ENCODE measurements at places on chromosomes 2 and 18.

- no peak for DNase-seq
These were observed 262.0 kb downstream of the MREG start for GRCh38 chr2:215751200-215751910.

DNA sequence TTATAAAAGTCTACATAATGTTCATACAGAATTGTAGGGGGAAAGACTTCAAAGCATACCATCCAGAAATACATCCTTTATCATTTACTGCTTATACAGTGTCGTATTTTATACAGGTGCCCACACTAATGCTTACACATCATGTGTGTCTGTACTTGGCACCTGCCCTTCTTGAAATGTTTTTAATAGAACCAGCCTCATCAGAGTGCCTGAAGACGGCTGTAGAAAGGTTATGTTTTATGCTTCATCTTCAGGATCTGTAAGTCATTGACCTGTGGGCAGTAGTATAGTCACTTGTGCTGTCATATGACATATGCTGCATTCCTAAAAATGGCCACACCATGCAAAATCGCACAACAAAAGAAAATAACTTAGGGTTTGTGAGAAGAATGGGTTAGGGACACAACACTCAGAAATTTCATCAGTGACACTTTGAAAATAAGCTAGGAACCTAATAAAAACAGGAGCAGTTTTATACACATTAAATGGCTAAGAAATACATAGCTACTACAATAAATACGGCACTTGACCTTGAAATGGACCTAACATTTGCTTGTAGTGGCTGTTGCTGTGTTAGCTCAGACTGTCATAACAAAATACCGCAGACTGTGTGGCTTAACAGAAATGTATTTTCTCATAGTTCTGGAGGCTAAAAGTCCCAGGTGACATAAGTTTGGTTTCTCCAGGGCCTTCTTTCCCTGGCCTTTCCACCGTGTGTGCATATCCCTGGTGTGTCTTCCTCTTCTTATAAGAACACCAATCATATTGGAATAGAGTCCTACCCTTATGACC is 112.6 kb downstream of the CERS6 start:
- DNase-seq: no peak

DNA sequence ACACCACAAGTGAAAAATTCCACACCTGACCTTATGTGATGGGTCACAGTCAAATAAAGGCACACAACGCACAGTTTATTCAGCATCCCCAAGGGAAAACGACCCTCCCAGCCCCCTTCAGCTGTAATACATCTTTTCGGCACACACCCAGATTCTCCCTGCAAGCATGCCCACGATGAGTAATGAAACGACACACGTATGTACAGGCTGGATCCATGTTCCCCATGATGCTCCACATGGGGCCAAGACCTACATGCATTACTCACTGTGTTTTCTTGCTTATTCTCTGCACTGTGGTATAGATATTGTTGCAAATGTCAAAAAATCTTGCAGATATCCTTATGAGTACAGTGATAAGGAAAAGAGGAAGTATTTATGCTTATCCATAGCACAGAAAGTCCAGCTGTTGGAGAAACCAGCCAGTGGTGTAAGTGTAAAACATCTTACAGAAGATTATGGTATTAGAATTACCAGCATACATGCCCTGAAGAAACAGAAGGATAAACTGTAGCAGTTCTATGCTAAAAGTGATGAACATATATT is 32.5 kb upstream of the SGPP2 start:
- DNase-seq: no peak

GRCh38 chr18:2794159-2794558 is 52.6 kb upstream of the EMILIN2 start:
- DNase-seq: no peak

GRCh38 chr2:39648580-39648979 is 17.1 kb upstream of the TMEM178A start:
- no peak for DNase-seq

- DNase-seq: no peak
These were observed 198.3 kb downstream of the PIEZO2 start for GRCh38 chr18:10950876-10951630.

- no peak for DNase-seq
These were observed 727 bp downstream of the ZFAND2B start for GRCh38 chr2:219207134-219207883.

DNA sequence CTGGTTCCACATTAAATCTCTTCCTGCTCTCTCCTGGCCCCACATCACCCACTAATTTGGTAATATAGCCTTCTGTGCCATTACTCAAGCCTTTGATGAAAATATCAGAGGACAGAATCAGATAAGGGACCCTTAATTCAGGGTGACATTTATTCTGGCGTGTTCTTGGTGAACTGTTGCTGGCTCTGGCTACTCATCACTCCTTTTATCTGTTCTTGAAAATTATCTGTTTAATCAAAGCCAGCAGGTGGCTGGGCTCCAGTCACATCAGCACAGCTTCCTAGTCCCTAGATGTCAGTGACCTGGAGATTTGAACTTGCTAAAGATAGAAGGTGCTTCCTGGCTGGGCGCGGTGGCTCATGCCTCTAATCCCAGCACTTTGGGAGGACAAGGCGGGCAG is 26.9 kb upstream of the SLC35F6 start:
- DNase-seq: no peak

GRCh38 chr2:112335600-112335999 is 60.2 kb downstream of the ZC3H6 start:
- no peak for DNase-seq

- no peak for DNase-seq
These were observed 488.9 kb downstream of the MBD2 start for GRCh38 chr18:53735526-53735925.

DNA sequence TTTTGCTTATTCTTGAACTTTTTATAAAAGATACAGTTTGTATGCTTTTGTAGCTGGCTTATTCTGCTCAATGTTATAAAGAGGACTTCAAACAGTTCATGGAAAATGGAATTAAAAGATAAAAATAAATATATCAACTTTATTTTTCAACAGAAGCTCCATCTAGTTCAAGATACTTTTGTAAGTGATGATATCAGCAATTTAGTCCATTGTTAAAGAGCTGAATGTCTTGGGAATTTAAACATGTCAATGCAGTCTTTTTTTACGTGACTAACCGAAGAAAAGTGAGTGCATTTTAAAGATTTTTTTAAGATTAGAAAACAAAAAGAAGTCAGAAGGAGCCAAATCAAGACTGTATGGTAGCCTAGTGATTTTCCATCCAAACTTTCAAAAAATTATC is 85.4 kb upstream of the CHST9 start:
- DNase-seq: no peak

DNA sequence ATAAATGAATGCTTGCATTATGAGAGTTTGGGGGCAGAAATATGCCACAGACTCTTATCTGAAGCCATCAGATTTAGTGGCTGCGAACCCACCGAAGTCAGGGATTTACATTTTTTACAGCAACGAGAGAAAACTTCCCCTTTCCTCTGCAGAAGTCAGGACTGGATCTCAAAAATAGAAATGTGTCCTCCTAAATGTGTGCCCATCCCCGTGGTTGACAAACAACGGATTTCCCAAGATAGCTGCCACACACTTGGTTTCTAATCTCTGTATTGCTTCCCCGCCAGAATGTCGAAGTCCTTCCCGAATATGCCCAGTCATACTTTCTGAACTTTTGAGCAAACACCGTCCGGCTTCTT is 879 bp upstream of the ADAM23 start:
- no peak for DNase-seq

DNA sequence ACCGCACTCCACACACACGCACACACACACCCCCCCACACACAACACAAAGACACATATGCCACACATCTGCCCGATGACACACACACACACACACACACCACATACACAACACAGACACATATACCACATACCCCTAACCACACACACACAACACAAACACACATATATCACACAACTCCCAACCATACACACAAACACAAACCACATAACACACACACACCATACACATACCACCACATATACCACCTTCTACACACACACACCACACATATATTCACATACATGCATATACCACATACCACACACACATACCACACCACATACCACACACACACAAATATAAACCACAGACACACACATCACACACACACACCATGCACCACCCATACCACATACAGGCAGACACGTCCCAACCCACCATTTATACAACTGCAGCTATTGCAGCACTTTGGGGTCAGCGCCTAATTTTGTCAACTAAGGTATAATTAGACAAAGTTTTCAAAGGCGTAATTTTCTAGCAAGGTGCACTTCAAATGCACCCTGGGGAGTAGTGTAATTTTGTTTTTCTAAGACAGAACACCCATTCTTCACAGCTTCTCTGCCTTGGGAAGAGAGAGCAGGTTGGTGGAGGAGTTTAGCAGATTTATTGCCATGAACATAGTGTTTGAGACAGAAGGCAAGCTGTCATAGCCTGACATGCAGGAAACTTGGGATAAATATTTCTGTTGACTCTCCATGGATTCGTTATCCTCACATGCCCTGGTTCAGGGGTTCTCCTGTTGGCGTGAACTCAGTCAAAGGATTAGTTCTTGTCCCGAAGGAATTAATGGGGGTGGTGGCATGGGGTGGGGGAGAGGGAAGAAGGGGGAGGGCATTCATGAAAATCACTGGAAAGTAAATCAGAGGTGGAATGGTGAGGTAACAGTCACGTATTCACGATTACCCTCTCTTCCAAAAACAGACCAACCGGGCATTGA is 416.1 kb downstream of the LPIN1 start:
- DNase-seq: no peak

GRCh38 chr2:239251971-239252370 is 148.8 kb downstream of the HDAC4 start:
- no peak for DNase-seq

DNA sequence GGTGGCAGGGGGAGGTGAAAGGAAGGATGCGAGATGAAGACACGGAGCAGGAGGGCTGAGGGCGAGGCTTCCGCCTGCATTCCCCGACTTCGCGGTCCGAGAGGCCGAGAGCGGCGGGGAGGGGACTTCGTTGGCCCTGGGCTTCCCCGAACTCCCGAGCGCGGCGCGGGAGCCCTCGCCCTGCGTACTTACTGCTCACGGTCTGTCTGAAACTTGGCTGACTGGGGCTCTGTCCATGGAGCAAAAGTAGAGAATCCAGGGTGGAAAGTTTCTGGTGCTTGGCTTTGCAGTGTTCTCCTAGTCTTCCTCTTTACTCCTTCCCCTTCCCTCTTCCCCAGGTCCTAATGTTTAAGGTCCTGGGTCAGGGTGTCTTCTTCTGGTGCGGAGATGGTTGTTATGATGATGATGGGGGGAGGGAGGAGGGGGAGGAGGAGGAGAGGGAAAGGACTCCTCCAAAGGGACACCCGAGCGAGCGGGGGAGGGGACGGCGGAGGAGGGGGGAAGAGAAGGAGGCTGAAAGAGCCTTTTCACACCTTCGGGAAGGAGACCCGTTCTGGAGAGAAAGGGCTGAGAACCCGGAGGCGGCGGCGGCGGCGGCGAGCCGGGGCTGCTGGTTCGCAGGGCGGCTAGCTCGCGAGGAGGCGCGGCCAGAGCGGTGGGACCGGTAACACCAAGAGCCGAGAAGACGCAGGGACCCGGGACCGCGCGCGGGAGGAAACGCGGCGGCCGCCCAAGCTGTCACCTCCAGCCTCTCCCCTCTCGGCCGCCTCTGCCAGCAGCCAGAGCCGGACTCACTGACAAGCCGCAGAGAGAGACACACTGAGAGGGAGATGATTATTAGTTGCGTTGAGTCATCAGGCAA is at the start of gene SATB2:
Gene SATB2, minus strand, starts transcription at position 793 of the 862 bp plus-strand sequence. CDS start 1,902 bp downstream, outside the sequence.
- peak; percentile 30 for DNase-seq

DNA sequence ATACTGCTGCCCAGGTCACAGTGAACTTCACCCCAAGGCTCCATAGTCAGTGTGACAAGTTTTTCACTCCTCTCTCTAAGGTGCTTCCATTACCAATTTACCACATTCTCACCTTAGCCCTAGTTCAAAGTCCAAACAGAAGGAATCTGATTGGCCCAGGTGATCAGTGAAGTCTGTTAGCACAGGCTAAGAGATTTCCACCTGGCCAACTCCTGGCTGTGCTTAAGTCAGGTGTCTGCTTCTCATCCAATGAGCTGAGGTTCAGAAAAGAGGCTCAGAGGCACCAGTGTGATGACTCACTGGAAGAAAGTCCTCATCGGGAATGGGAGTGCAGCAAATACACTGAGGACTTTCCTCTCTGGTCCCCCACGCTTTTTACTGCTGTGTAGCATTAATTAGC is 164.4 kb upstream of the MGAT5 start:
- no peak for DNase-seq

DNA sequence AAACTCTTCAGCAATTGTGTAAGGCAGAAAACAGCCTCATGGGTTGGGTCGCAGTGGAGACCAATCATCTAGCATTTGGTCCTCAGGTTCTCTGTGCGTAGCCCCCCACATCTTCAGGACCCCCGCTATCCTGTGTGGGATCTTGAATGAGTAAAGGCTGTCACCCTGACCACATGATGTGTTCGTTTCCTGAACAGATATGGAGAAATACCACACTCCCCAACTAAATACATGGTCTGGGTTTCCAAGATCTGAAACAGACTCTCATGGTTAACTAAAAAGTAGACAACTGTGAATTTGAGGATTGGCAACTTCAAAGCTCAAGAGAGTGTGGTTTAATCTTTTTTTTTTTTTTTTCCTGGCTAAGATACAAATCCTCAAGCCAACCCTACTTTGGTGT is 23.2 kb downstream of the DOCK10 start:
- DNase-seq: no peak

- no peak for DNase-seq
These were observed 14.4 kb upstream of the RPE start for GRCh38 chr2:209988010-209988409.

DNA sequence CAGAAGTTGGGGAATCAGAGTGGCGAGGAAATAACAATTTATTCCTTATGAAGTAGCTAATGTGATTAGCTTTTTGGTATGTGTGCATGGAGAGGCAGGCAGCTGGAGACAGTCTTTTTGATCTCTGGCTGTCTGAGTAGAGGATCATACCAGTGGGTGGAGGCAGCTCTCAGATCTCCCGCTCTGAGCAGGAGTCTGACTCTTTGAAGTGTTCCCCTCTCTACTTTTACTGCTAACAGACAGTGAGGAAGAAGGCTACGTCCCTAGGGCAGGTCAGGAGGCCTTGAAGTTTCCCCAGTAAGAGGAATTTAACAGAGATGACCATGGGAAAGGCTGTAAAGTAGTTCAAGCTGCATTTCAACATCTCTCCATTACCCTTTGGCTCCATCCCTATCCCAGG is 111.9 kb upstream of the REG3A start:
- no peak for DNase-seq

DNA sequence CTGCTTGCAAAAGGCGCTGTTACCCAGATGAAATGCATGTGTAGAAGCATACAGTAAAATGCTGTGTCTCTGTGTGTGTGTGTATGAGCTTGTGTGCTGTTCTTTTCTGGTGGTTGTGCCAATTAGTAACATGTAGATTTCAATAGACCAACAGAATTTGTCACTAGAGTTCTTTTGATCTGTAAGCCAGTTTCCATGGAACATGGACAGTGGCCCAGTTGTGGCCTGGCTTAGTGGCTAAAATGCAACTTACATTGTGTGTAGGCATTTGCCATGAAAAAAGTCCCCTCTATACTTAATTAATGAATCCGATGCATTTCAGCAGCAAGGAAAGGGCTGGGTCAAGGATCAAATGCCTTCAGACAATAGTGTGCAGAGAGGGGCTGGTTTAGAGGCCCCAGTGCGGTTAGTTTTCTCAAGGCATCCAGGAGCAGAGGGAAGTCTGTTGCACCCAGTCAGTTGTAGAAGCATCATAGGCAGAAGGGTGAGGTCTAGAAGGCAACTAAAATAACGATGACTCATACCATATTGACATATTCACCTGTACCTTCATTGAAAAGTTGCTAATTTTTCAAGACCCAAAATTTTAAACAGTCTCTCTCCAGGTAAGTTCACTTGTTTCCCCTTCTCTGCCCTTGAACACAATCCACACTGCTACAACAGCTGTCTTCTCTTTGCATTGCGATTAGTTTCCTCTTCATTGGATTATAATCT is 366.9 kb upstream of the SPRED2 start:
- DNase-seq: no peak

GRCh38 chr2:77552956-77553355 is 30.8 kb upstream of the LRRTM4 start:
- DNase-seq: no peak

Measured in stimulated activated CD4-positive, alpha-beta T cell treated with anti-CD3 and anti-CD28 coated beads, Interleukin-4, amount 100 ng/mL, for 24 hours (primary cell).